ENCODE measurements at places on chromosomes 7 and 10.

- DNase-seq = no peak
Observed at GRCh38 chr7:86928308-86928707, 131.1 kb downstream of the ELAPOR2 start.

- DNase-seq = no peak
Observed at GRCh38 chr7:94431619-94432280, 37.1 kb downstream of the COL1A2 start.

DNA sequence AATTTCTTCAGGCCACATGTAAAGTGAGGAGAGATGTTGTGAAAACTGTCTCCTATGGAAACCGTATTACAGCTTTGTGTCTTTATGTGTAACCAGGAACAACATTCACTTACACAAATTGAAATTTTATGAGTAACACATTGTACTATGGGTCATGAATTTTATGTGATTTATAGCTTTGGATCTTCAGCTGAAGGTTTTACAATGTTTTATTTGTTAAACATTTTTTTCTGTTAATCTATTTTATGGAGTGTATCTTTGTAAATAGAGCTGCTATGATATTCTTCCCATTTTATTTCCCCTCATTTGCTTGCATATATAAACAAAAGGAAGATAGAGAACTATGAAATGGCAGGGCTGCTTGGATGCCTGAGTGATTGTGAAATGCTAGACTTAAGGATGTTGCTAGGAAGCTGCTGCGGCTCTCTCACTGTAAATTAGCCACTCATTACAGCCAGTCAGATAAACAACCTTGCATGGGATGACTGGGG lies 104.5 kb upstream of the PCLO start:
- no peak for DNase-seq

DNA sequence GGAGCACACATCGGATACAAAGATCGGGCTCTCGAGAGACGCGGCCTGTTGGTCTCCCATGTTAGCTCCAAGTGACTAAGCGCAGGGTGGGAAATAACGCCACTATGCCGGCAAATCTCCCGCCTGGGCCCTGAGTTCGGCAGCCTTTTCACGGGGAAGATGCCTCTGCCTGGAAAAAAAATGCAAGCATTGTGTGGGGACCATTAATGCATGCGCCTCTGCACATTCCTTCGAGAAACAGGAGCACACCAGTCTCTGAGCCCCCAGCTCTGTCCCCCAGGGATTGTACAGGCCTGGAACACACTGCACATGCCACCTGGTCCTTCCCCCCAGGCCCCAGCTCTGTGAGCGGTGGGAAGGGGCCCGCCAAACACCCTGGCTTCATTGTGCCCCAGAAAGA lies 44.1 kb downstream of the FBXW4 start:
- no peak for DNase-seq

All from stimulated activated CD4-positive, alpha-beta T cell treated with anti-CD3 and anti-CD28 coated beads, Interleukin-2, amount 100 ng/mL, for 24 hours (primary cell).